ENCODE measurements at places on chromosomes 11 and 22. TPM values are rescaled to one million over a fixed set of nuclear protein-coding genes. Genes with fewer than 3 reads are reported as not detected.

The HTR3B gene
- not detected for total RNA-seq

The KCNJ11 gene
- total RNA-seq = 0.39 TPM

The CHRNA10 gene
- 0.84 TPM for total RNA-seq

The NEFH gene
- total RNA-seq = 0.05 TPM

The RFPL1 gene
- total RNA-seq = not detected

The UBQLN3 gene
- not detected for total RNA-seq

The NTM gene
- not detected for total RNA-seq

The MPEG1 gene
- not detected for total RNA-seq

The ELMOD1 gene
- 0.34 TPM for total RNA-seq

The RPUSD4 gene
- total RNA-seq = 19.0 TPM

The OR2AG2 gene
- not detected for total RNA-seq

The ADAMTS15 gene
- total RNA-seq = 11.0 TPM

The TLCD5 gene
- 7.9 TPM for total RNA-seq

The BTBD18 gene
- not detected for total RNA-seq

The DNAL4 gene
- 9.8 TPM for total RNA-seq

The C11orf42 gene
- not detected for total RNA-seq

The SCYL1 gene
- 47.1 TPM for total RNA-seq

The ATG13 gene
- 55.0 TPM for total RNA-seq

The LZTR1 gene
- 19.0 TPM for total RNA-seq

The OR52H1 gene
- not detected for total RNA-seq

The CELSR1 gene
- 26.5 TPM for total RNA-seq

The MARK2 gene
- total RNA-seq = 24.9 TPM

The C1QTNF6 gene
- 8.9 TPM for total RNA-seq

The HBD gene
- total RNA-seq = not detected

The FOSL1 gene
- total RNA-seq = 176 TPM

The SYT8 gene
- total RNA-seq = 0.06 TPM

The C11orf97 gene
- not detected for total RNA-seq

The CHST1 gene
- 1.2 TPM for total RNA-seq

The OR10D3 gene
- total RNA-seq = not detected

The TYR gene
- not detected for total RNA-seq

The C11orf86 gene
- 43.6 TPM for total RNA-seq

The MS4A15 gene
- not detected for total RNA-seq

The GSTT2 gene
- total RNA-seq = not detected

The GRM5 gene
- not detected for total RNA-seq

The KRTAP5-2 gene
- total RNA-seq = not detected

The TRIM49B gene
- not detected for total RNA-seq

The EFEMP2 gene
- total RNA-seq = 0.67 TPM

The OPCML gene
- not detected for total RNA-seq

The C22orf15 gene
- total RNA-seq = not detected

The DSCAML1 gene
- 0.63 TPM for total RNA-seq

The DEFB131B gene
- not detected for total RNA-seq

The PPP2R1B gene
- 15.5 TPM for total RNA-seq

The CBLIF gene
- total RNA-seq = not detected

The PRG2 gene
- not detected for total RNA-seq

The ASRGL1 gene
- 14.9 TPM for total RNA-seq

The FGF3 gene
- total RNA-seq = not detected

The FREY1 gene
- 0.66 TPM for total RNA-seq

The LRRC56 gene
- total RNA-seq = 0.40 TPM

The C1QTNF4 gene
- not detected for total RNA-seq

The MMP1 gene
- total RNA-seq = 0.87 TPM

The PARVG gene
- total RNA-seq = not detected

The TIMP3 gene
- total RNA-seq = 2.3 TPM

The OR51B5 gene
- not detected for total RNA-seq

The PANX2 gene
- total RNA-seq = 7.5 TPM

The P2RX6 gene
- 0.62 TPM for total RNA-seq

The OTOG gene
- not detected for total RNA-seq

The VPREB1 gene
- total RNA-seq = not detected

All from A549 treated with DMSO at 1 μM for 4 hours (cell line).